ENCODE measurements at places on chromosomes 5 and 9.

- DNase-seq: no peak
Observed at GRCh38 chr9:128442150-128442549, 13.7 kb upstream of the ODF2 start.

- DNase-seq: no peak
Observed at GRCh38 chr5:179271428-179271734, 73.9 kb downstream of the ADAMTS2 start.

GRCh38 chr5:90096415-90097081 lies 313.0 kb downstream of the CETN3 start:
- no peak for DNase-seq

- no peak for DNase-seq
Observed at GRCh38 chr9:121289026-121289771, 21.2 kb downstream of the GSN start.

DNA sequence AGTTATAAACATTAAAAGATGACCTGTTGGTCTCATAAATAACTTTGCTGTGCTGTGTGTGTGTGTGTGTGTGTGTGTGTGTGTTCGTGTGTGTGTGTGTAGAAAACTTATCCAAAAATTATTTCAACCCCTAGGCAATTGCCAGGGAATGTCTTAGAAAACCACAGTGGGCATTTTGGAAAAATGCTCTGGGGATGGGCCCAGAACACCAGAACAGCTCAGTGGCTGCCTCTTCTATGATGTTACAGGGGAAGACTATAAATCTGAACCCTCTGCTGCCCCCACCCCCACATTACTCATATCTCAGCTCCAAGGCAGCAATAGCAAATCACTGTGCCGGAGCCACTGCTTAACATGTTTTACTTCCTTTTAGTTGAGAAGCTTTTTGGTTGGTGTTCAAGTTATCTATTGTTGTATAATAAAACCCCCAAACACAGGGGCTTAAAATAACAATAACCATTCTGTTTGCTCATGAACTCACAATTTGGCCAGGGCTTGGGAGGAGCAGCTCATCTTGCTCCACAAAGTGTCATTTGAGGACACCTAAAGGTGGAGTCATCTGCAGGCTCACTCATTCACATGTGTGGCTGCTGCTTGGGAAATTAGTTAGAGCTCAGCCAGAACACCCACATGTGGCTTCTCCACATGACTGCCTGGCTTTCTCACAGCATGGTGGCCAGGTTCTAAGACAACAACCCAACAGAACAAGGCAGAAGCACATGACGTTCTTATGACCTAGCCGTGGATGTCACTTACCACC lies 40.4 kb downstream of the ACTBL2 start:
- DNase-seq: peak; percentile 1
